Large intestine (tissue), 12 donors: ENCODE measurements at places on chromosomes 13 and 19. TPM values are rescaled to one million over a fixed set of nuclear protein-coding genes. Genes with fewer than 3 reads are reported as not detected.

Gene ADPRHL1
- polyA plus RNA-seq = 2.8 TPM

DNA sequence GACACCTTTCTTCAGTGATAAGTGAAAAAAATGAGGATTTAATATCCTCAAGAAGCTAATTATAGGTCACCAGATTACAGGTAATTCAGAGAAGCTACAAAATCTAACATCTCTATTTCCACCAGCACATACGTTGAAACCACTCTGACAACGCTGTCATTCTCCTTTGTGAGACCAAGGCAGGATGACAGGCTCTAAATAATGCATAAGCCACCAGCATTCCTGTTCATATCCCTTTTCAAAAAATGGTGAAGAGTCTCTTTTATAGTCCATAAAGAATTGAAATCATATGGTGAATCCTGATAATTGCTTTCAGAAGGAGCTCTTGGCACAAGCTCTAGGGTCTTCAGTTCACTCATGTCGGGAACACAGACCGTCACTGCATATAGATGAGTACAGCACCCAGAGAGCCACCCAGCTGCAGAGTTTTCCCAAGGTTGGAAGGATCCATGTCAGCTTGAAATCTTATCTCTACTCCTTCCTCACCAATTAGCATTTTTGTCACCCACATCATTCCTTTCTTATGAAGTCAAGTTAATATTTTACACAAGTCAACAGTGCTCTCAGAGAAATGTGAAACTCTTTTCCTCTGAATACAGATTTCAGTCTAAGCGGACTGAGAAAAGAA lies 431.4 kb downstream of the TBC1D4 start:
- no peak for DNase-seq

DNA sequence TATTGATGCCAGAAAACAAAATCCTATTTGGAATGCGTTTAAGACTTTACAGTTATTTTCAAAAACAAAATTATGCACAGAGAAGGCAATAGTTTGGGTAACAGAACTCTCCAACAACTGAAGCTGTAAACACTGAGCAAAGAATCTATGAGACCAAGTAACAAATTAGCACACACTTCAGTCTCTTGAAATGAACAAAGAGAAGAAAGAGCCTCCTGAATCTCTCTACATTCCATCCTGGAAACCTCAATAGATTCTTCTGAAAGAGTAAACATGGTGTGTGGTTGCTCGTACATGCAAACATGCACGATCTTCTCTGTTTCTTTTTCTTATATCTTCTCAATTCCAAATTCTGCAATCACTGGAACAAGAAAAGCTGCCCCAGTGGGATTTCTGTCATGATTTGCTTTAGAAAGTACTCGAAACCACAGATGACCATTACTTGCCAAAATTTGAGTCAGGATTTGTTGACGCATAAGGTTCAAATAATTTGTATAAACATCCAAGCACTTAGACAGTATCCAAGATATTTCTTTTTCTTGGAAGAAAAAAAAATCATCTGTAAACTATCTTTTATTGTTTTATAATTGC lies 137.9 kb upstream of the DACH1 start:
- no peak for DNase-seq

DNA sequence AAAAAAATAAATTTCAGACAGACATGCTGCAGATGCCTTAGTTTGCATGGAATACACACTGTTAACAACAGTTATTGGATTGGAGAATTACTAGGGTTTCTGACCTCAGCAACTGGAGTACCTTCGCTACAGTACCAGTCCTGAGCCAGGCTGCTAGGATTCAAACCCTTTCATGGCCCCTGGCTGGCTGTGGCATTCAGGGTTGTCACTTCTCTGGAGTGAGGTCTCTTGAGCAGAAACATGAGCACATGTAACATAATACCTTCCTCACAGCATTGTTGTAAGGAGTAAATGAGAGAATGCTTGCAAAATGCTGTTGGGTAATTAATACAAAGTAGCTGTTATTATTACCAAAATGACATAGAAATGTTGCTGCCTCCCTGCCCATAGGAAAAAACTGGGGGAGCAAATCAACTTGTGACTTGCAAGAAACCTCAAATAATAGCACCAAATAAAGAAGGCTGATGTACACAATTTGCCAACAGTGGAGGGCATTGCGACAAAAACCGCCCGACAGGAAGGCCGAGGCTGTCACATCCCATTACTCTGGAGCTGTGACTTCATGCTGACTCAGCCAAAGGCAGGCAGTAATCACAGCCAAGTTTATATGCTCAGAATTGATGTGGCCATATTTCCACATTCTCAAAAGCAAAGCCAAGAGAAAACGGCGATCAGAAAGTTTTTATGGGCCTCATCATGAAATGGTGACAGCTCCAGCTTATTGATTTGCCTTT lies 100.4 kb downstream of the RFC3 start:
- DNase-seq = no peak

GRCh38 chr13:98233127-98233526 lies 56.1 kb upstream of the RNF113B start:
- DNase-seq = no peak

DNA sequence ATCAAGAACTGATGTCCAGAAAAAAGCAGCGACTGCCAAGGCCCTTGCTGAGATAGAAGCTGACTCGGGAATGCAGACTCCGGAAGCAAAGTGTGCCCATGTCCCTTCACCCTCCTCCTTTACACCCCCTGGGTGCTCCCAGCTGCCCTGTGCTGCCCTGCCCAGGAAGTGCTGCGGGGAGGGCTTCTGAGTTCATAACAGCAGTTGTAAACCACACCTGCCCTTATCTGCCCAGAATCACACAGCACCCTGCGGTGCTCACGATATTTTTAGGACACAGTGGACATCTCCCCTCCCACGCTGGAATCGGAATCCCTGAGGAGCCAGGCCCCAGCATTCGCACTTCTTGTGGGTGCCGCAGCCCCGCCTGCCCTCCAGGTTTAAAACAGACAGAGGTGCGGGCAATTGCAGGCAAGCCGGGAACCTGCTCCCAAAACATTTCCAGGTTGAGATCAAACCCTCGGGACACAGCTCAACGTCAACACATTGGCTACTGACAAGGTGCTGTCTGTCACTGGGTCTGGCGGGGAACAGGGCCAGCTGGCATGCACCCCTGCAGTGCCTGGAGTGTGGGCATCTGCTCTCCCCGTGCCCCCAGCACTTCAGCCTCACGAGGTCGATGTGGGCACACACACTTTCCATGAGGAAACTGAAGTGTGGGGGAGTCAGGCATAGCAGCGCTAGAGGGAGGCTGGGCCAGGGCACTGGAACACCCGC lies 36.8 kb downstream of the RAB20 start:
- DNase-seq = no peak

DNA sequence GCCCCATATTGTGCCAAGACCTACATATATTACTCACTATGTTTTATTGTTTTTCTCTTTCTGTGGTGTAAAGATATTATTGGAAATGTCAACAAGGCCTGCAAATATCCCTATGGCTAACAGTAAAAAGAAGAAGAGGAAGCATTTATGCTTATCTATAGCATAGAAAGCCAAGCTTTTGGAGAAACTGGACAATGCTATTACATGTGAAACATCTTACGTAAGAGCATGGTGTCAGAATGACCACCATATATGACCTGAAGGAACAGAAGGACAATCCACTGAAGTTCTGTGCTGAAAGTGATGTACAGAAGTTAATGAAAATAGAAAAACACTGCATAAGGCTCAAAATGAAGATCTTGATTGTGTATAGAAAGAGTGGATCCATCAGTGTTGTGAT lies 145.2 kb downstream of the KCTD12 start:
- no peak for DNase-seq

DNA sequence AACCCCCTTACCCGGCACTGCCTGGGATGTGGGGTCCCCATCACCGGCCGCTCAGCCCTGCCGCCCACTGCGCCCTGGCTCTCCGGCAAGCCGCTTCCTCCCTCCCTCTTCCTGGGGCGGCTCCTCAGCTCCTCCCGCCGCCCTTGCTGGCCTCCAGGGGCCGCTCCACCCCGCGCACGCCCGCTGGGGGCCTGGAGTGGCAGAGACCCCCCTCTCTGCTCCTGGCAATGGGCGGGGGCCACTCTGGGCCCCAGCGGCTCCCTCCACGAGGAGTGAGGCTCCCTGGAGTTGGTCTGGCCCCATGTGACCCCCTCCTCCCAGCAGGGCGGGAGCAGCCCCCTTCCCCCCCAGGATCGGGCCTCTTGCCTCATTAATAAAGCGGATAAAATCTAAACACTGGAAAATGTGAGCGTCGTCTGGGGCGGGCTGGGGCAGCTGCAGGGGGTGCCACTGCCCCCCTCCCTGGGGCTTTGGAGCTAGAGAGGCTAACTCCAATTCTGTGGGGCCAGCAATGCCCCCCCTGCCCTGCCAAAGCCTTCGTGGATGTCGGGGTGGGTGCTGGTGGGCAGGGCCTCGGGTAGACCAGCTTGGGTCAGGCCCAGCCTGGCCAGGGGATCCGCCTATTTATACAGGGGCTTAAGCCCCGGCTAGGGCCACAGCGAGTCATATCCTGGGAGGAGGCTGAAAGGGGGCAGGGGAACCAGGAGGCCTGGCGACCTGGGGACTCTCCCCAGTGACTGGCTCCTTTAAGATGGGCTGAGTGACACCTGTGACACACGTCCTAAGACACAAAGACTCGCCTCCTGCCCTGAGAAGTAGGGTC lies at the start of gene PTGER1:
Gene PTGER1, minus strand, starts transcription at position 104 of the 823 bp plus-strand sequence. CDS start 1,034 bp downstream, outside the sequence.
- no peak for DNase-seq
